ENCODE measurements at places on chromosomes 3 and 15.
A peak's percentile ranks its signal among the peaks of the same experiment; 100 is the strongest.

GRCh38 chr3:195609229-195609628 lies 25.5 kb upstream of the APOD start:
- DNase-seq: no peak

DNA sequence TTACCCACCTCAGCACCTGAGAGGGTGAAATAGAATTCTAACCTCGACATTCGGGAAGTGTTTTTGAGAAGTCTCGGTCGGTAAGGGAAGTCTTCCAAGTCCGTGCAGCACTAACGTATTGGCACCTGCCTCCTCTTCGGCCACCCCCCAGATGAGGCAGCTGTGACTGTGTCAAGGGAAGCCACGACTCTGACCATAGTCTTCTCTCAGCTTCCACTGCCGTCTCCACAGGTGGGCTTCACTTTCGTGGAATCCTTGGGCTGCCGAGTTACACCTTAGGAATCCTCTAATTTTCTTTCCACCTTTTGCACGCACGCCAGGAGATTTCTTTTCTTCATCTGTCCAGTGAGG lies 775 bp downstream of the CCNDBP1 start:
- DNase-seq: no peak

DNA sequence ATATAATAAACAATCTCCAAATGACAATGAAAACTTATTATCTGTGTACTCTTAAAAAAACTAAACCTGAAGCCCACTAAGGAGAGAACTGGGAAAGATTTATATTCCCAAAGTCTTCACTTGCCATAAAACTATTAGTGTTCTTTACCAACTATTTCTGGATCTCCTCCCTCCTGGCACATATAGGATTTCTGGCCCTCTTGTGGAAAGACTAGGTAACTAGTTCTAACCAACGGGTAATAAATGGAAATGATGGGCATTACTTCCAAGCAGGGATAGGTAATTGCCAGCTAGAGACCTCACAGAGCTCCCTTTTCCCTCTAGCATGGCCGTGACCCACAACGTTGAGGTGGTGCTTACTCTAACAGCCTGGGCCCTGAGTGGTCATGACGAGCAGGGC lies 110.1 kb downstream of the DNAH12 start:
- DNase-seq: peak; percentile 58

- DNase-seq: no peak
These were observed 64.6 kb downstream of the SLCO2A1 start for GRCh38 chr3:133965013-133965570.

DNA sequence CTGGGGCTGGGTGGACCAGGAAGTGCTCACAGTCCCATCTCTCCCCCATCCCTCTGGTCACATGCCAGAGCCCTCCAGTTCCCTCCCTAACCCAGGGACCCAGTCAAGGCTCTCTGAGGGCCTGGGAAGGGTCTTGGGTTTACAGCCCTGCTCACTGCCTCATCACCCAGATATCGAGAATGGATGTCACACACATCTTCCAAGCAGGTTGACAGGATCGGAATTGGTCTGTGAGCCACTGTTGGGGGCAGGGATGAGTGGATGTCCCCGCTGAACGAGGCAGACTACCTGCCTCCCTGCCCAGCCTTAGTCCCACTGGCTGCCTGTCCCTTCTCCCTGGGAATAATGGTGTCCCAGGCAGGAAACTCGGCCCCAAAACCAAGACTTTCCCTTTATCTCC lies 20.0 kb upstream of the GOLGA6C start:
- DNase-seq: no peak

DNA sequence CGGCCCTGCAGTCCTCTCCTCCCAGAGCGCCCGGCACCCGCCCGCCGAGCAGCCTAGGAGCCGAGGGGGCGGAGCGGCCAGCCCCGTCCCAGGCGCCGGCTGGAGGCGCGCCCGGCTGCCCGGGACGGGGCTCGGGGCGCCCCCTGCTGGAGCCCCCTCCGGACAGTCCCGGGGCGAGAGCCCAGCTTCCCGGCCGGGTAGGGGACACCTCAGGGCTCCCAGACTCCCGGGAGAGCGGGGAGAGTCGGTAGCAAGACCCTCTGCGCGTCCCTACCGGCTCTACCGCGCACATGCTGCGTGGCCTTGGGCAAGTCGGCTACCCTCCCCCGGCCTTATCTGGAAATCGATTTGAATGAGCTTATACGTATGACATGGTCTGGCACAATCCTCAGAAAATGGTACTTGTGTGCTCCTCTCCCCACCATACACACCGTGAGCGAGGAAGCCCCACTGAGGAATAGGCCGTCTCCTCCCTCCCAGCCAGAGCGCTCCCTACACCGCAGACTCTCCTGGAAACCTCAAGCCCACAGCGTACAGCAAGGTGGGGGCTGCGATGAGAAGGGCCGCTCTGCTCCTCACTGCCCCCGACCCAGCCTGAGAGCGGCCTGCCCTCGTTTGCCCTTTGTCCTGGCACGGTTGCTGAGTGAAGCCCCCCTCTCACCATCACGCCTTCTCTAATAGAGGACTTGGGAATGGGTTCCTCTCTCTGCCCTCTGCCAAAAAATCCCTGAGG lies at the start of gene DAPK2:
TSS of gene DAPK2 (minus strand) at position 65 of the 733 bp plus-strand sequence. CDS start 6,224 bp downstream, outside the sequence.
- DNase-seq: peak; percentile 88

DNA sequence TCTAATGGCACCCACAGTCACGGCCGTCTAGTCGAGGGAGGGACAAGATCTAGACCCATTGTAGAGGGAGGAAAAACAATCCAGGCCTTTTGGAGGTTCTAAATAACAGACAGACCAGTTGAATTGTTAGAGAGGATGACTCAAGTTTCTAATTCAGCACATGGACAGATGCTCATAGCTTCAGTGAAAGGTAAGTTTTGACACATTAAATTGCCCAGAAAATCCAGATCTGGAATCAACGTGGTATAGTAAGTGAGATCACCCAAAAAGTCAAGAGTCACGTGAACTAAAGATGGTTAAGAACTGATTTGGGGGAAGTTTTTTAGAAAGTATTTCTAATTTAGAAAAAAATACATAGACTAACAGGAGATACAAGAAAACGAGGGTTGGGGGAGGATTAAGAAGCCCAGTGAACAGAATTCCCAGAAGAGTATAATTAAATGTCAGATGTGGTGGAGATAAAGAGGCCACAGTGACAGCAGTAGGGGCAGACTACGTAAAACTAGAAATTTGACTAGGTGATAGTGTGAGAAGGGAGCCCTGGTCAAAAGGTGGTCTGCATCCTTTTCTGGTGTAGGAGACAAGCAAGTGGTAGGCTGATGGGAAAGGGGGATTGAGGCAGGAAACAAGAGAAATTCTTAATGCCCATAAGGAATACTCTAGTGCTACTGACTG lies 47.1 kb downstream of the CAPN7 start:
- DNase-seq: no peak

GRCh38 chr3:179027326-179027900 lies 44.2 kb downstream of the ZMAT3 start:
- DNase-seq: no peak

- no peak for DNase-seq
These were observed 30.2 kb upstream of the TLE3 start for GRCh38 chr15:70127770-70128413.

- peak; percentile 75 for DNase-seq
These were observed 328.3 kb downstream of the MFSD1 start for GRCh38 chr3:159130108-159130507.

DNA sequence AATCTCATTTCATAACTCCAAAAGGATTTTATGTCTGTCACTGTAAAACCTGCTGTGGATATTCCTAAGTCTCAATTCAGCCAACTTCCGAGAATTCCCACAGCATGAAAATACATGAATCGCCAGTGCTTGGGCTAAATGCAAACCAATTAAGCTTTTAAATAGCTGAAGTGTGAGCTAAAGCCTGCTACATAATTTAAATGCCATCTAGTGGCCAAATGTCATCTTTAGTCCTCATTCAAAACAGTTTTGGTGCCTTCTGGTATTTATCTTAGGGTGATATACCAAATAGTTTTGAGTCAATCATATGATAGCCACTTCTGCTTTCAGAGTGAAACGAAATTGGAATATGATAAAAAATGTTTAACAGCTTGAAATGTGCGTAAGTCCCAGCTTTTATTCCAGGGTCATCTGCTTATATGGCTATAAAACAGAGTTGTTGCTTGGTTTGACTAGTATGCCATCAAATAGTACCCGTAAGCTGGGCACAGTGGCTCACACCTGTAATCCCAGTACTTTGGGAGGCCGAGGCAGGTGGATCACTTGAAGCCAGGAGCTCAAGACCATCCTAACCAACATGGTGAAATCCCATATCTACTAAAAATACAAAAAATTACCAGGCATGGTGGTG lies 41.8 kb upstream of the CCNL1 start:
- peak; percentile 76 for DNase-seq

- peak; percentile 68 for DNase-seq
These were observed 156.5 kb downstream of the PGPEP1L start for GRCh38 chr15:98850961-98851572.

DNA sequence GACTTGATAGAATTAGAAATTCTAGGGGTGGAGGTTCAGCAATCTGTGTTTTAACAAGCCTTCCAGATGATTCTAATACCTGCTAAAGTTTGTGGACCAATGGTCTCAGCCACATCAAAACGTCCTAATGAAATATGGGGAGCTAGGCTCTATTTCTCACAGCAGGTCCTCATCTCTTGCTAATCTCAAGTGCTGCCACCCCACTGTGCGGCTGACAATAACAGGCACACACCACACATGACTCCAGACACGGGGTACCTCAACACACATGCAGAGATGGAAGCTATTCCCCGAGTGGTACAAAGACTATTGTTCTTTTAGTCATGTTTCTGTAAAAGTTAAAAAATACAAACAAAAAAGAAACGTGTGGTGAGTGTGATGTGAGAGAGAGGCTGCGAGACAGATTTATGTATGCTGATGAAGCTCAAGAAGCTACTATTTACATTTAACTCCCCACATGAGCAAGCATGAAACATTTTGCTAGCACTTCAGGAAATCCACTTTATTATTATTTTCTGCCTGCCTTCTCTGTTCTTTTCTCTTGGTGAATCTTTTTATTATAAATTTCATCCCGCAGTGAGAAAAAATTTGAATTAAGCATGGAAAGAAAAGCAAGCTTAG lies 405.6 kb downstream of the MAGI1 start:
- DNase-seq: no peak

- no peak for DNase-seq
These were observed 51.1 kb downstream of the ZIC4 start for GRCh38 chr3:147355084-147355752.

All from Karpas-422 (cell line).